ENCODE measurements at places on chromosomes 5 and 9.

DNA sequence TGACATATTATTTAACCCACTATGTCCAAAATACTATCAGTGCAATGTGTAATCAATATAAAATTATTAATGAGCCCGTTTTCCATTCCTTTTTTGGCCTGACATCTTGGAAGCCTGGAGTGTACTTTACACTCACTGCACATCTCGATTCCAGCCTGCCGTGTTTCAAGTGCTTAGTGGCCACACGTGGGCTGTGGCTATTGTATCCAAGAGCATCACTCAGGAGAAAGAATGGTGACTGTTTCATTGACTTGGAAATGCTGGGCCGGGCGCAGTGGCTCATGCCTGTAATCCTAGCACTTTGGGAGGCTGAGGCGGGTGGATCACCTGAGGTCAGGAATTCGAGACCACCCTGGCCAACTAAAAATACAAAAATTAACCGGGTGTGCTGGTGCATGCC is 54.5 kb downstream of the CFAP77 start:
- DNase-seq, result no peak

DNA sequence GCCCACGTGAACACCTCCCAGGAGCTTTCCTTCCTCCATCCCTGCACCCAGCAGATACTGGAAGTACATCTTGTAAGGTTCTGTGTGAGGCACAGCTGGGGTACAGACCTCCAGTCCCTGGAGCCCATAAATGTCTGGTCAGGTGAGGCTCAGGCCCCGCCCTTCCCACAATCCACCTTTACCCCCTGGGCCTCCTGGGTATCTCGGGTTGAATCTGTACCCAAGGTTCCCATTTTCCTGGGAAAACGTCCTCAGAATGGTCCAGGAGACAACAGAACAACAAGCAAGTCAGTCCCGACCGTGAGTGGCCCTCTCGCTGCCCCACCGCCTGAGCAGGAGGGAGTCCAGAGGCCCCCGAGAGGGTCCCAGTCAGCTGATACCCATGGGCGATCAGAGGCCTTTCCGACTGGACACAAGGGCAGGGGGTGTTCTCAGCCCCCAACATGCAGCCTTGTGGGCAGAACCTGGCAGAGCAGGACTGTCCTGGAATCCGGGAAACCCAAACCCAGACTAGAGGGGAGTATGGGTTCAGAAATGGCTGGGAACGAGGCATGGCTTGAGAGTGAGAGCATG is 4.3 kb downstream of the SPATA31E1 start:
- no peak for DNase-seq

DNA sequence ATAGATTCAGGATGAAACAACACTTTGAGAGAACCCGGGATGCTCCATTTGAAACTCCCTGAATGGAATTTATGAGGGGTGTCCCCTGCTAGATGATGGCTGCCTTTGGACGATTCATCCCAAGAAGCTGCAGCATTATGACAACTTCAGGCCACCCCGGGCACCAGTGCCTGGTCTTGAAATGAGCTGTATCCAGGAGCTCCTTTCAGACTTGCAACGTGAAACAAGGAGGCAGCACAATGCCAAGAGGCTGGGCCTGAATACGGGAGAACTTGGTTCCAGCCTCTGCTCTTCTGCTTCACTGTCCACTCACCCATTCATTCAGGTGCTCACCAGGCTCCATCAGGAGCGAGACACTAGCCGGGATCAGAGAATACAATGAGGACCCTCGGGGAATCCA is 78.3 kb downstream of the STK10 start:
- DNase-seq, result no peak

DNA sequence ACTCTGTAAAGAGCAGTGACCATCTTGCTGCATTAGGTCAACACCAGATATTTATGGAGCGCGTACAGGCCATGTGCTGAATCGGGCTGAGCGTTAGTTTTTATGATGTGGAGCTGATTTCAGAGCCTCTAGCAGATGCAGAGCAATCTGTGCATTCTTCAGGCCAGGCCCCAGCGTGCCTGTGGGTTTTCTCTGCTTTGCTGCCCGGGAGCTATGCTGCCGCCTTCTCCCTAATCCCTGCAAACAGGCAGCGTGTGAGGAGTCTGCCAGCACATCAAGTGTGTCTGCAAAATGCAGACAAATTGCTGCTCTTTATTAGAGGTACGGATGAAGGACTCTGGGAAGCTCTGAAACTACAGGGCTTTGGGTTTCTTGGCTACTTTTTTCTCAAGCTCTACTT is 170.0 kb downstream of the NTRK2 start:
- no peak for DNase-seq

DNA sequence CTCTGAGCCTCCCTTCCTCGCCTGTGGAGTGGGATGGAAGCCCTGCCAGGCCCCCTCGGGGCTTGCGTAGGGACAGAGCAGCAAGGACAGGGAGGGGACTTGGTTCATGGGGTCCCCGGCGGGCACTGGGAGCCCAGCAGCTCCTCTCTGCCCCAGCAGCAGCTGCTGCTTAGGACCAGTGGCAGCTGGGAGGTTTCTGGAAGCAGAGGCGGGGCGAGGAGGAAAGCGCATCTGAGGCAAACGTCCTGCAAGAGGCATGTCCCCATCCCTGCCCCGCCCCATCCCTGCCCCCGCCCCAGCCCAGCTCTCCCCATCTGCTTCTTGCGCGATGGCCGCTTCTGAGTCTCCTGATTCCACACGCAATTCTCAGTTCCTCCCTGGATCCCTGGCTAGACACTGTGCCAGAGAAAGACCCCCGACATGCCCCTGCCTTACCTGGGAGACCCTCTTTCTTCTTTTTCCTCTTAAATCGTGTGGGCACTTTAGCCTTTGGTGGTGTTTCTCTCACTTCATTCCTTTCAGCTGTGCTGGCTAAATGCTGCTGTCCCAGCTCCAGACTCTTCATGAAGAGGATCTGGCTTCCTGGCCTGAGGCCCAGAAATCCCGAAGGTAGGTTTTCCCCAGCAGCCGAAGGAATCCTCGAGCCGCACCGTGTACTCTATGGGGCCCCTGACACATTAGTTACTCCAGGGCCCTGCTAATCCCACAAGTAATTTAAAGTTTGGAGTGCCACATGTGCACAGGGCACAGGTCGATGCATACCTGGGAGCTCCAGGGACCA is 4.4 kb upstream of the OR2S2 start:
- no peak for DNase-seq

GRCh38 chr9:128903871-128904620 is 16.7 kb upstream of the PHYHD1 start:
- no peak for DNase-seq

GRCh38 chr9:36906492-36906891 is 127.6 kb downstream of the PAX5 start:
- no peak for DNase-seq

- no peak for DNase-seq
Observed at GRCh38 chr9:79565245-79565644, 6.5 kb upstream of the TLE4 start.

DNA sequence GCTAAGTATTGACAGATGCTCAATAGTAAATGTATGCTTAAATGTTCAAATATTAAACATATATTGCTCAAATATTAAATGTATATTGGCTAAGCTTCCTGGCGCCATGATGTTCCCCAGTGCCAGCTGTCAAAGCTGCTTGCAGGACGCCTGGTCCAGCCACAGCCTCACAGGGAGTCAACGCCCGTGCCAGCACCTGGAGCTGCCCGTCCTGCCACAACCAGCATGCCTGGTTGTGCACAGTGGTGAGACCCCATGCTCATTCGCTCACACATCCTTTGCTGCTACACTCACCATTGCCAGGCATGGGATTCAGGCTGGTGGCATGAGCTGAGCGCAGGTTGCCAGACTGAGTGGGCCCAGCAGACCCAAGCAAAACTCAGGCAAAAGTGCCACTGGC is 926.9 kb upstream of the EDIL3 start:
- no peak for DNase-seq

- no peak for DNase-seq
Observed at GRCh38 chr5:54013556-54014194, 296.7 kb downstream of the ARL15 start.

- DNase-seq, result no peak
Observed at GRCh38 chr9:121865060-121865459, 213.6 kb downstream of the DAB2IP start.

DNA sequence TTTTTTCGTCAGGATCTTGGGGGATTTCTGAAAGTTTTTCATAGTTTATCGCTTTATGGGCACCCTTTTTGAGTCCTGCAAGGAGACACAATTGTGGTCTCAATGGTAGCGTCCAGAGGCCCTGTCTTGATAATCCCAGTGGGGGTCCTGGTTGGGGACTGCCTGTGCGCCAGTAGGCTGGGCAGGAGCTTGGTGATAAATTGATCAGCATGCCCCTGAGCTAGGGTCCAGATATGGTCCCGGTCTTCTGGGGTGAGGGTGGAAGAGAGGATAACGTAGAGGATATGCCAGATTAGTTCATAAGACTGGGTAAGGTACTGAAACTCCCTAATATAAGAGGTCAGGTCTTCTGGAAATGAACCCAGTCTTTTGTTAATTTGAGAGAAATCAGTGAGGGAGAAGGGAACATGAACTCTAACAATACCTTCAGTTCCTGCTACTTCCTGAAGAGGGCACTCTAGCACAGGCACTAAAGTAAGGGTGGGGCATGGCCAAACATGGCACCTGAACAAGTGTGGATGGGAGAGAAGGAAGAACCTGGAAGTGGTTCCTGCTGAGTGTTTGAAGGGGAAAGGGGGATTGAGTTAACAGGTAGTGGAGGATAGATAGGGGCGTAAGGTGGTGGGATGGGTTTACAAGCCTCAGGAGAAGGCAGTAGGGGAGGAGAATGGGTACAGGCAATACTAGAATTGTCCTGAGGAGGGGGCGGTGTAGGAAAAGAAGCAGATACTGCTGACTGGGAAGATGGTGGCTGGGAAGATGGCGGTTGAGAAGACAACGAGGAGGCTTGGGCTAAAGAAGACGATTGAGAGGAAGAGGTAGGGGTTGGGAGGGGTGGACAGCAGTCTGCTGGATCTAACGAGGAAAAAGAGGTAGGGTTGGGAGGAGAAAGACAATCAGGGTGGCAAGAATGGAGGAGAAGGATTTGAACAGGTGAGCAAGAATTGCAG is 33.8 kb upstream of the ANXA2R start:
- no peak for DNase-seq

GRCh38 chr5:122415030-122415800 is 103.2 kb downstream of the SNCAIP start:
- peak; percentile 62 for DNase-seq

DNA sequence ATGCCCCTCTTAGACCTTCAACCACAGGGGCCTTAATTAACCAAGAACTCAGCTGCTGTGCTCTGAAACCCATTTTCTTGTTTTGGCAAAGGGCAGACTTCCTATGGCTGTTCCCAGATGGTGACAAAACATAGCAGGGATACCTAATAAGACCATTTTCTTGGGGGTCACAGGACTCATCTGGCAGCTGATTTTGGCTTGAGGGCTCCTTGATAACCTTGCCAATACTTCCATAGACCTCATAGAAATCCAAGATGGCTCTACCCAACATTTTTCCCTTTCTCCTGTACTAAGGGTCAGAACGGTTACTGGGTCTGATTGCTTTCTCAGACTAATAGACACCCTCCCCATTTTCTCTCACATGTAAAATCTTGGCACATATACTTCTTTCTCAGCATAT is 757.7 kb upstream of the SEMA6A start:
- no peak for DNase-seq

DNA sequence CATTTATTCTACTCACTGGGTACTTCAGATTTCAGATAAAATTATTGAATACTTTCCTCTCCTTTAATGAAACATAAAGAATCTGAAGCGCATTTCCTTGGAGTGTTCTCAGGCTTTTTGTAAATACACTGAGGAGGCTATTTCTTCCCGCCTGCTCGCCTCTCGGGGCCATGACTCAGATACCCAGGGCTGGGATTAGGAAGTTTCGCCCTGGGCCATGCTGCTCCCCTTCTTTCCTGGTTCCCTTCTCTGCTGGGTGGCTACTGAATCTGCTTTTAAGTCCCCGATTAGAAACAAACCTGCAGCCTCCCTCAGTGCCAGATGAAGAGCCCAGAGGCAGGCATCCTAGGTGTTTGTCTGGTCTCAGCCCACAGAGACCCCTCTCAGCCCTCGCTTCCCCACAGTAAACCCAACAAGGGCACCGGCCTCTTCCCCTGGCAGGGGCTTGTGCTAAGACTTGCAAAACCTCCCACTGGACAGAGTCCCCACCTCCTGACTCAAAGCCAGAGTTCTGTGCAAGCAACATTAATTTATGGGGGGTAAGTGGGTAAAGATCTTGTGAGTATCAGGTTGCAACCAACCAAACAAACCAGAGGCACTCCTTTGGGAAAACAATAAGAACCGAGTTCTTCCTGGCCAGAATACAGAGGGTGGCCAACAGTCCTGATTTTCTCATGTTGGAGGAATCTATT is 30.7 kb upstream of the IRX1 start:
- no peak for DNase-seq

DNA sequence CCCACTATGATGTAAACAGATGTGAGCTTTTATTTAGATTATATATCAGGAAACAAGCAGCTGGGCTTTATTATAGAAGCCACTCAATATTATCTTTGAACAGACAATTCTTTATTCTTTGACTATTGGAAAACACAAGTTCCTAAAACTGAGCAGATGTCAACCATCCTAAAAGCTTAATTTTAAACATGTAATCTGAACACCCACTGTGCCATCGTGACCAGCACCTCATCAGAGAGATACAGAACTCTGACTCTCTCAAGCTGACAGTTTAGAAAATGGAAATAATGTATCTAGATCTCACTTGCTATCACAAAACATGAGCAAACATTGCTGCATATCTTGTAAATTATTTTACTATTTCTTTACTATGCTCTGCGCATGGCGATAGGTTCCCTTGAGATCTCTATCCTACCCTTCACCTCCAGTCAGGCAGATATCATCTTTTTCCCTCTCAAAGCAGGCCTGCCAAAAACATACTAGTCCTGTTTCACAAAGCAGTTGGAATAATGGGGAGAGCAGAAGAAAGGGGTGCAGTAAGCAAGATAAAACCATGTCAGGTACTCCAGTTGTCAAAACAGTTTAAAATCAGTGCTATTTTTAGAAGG is 151.0 kb downstream of the KIAA0825 start:
- no peak for DNase-seq

- no peak for DNase-seq
Observed at GRCh38 chr5:40518485-40518917, 161.2 kb upstream of the PTGER4 start.

DNA sequence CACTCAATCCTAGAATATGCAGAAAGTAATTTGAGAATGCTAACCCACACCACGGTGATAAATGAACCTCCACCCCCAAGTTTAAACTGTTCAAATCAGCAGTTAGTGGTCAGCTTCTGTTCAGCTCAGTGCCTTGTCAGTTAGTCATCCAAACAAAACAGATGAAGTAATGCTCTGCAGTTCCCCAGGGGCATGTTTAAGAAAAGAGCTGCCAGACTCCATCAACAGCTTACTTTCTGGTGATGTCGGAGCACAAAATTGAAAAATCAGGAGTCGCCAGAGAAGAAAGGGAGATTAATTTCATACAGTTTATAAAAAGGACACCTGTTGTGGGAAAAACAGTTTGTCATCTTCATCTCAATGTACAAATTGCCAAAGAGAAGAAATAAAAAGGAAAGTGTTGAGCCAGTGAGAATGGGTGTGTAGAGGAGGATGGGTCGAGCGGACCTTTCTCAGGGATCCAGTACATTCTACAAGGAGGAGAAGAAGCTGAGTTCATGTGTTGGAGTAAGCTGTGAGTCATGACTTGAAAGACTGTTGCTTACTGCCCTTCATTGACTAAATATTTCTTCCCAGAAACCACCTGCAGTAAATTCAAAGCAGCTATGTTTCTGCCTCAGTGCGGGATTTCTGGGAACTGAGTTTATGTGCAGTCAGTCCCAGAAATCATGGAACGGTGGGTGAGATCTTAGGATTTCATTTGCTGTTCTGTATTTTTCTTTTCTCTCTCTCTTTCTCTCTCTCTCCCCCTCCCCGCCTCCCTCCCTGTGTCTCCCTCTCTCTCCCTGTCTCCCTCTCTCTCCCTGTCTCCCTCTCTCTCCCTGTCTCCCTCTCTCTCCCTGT is 13.7 kb downstream of the TRIO start:
- no peak for DNase-seq
